ENCODE measurements at places on chromosomes 1 and 21.

DNA sequence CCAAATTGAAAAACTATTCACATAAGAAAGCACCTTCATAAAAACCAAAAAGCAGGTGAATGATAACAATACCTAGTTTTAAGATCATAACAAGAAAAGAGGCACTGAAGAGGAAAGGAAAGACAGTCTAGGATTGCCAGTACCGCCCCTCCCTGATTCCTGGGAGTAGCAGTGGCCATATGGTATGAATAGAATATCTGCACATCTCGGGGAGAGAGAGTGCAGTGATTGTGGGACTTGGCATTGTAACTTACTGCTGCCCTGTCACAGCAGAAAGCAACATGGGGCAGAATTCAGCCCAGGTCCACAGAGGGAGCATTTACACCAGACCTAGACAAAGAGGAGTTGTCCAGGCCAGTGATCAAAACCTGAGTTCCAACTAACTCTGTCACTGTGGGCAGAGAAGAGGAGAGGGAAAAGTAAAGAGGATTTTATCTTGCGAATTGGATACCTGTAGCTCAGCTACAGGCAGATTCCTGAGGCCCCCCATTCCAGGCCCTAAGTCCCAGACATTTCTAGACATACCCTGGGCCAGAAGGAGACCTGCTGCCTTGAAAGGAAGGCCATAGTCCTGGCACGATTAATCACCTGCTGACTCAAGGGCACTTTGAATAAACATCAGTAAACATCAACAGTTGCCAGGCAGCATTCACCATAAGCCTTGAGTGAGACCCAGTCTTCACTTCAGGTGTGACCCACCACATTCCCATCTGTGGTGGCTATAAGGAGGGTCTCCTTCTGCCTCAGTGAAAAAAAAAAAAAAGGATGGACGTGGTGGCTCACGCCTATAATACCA is 397.5 kb downstream of the TGFB2 start:
- DNase-seq = no peak

DNA sequence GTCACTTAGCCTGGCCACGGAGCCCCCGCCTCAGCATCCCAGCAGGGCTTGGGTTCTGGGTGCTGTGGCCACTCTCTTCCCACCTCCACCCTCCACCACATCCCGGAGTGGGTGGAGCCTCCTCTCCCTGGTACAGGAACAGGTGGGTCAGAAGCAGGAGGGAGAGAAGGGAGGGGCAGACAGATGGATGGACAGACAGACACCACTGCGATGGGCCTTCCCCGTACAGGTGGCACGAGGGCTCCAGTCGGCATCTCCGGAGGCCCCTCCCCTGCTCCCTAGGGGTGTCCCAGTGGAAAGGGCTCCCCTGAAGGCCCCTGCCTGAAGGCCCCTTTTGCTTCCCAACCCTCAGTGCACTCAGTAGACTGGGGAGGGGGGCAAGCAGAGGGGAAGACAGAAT is 96.9 kb upstream of the TARDBP start:
- DNase-seq = no peak

DNA sequence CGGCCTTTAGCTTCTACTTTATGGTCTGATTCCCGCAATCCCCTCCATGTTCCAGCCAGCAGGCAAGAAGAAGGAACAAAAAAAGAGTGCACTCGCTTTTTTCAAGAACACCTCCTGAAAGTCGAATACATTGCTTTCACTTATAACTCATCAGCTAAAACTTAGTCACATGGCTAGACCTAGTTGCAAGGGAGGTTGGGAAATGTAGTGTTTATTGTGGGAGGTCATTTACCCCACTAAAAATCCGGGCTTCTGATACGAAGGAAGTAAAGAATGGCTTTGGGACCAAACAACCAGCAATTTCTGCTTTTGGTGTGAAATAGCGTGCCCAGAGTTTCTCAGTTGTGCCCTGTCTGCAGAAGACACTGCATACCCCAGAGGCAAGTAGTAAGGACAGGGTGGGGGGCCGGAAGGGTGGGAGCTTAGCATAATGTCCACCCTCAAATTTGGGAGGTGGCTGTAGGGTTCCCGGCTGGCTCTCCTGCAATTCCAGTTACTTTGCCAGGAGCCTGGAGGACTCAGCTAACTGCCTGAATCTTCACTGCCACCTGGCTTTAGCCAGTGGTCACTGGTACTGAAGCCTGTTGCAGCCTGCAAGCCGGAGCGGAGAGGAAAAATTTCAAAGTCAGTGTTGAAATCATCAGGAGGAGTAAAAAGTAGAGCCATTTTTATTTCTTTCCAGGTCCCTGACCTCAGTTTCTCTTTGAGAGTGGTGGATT is 57.7 kb upstream of the F3 start:
- DNase-seq = no peak

DNA sequence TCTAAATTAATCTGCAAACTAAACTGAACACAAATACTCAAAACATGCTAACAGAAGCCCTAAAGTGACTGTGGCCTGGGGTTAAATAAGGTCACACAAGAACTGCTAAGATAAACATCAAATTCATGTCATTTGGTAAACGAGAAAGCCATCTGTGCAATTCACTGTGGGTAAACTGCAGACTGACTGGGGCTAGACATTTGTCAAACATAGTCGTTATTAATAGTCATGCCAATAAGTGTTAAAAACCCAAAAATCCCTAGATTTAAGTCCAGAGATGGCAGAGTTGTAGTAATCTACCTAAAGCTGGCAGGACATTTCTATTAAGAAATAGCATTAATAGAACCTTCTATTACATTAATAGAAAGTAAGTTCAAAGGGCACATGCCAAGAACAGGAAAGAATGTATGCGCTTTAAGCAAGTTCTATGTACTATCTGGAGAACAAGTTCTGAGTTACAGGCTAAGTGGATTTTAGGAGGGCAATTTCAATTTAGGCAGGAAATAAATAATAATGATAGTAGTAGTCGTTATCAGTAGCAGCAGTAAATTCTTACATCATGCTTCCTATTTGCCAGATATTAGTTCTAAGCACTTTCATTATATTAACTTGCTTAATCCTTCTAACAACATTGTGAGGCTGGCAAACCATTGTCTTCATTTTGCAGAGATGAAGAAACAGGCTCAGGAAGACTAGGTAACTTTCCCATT is 8.6 kb downstream of the EDEM3 start:
- DNase-seq = no peak

DNA sequence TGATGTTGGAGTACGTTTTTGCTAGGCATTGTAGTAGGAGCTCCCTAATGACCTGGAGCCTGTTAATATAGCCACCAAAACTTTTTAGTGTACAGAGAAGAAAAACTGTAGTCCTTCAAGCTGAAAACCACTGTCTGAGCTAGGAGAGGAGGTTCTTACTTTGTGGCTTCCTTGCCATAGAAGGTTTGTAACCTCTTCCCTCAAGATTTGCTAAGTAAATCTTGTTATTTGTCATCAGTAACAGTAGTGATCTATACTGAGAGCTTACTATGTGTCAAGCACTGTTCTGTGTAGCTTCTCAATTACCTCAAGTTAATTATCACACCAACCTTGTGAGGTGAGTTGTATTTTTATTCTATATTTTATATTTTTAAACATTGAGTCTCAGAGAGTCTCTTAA is 21.2 kb upstream of the LRRC8C start:
- DNase-seq = no peak

- no peak for DNase-seq
Observed at GRCh38 chr1:168822911-168823310, 93.9 kb upstream of the DPT start.

GRCh38 chr21:35325953-35326352 is 276.9 kb upstream of the RUNX1 start:
- no peak for DNase-seq

DNA sequence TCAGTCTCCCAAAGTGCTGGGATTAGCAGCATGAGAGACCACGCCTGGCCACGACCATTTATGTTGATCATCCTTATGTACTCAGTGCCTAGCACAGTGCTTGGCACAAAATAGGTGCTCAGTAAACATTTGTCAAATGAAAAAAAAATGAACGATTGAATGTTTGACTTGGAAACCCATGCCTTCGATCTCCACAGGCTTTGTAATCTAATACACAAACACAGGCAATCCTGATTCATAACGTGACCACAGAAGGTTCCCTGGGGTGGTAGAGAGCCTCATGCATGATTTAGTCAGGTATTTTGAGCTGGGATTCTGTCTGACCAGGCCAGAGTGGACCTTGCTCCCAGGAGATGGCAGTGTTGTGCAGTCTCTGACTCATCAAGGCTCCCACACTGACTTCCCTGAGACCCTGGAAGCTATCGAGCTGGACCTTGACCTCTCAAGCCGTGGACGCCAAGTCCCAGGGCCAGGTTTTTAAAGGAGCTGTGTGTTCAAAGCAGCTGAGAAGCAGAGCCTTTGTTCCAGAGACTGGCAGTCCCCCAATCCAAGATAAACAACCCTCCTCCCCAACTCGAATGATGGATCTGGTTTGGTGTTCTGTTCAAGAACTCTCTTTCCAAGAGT is 81.1 kb downstream of the PGM1 start:
- DNase-seq = no peak

- no peak for DNase-seq
Observed at GRCh38 chr1:170670802-170671628, 7.1 kb downstream of the PRRX1 start.

GRCh38 chr1:15423355-15424077 is 13.8 kb downstream of the EFHD2 start:
- no peak for DNase-seq

DNA sequence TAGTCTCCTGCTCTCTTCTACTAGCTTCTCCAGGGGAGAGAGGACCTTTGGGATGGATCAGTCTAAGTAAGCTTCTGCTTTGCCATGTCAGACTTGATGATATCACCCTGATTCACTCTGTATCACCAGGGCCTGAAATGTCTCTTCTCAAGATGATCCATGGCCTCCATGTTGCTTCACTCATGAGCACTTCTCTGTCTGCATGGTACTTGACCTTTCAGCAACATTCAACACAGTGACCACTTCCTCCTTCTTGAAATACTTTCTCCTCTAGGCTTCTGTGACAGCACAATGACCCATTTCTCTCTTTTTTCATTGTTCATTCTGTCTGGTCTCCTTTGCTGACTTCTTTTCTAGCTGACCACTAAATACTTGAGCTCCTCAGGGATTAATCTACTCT is 35.3 kb upstream of the NGF start:
- no peak for DNase-seq

GRCh38 chr1:197782722-197783360 is 7.6 kb upstream of the DENND1B start:
- no peak for DNase-seq

- no peak for DNase-seq
Observed at GRCh38 chr1:192496369-192497056, 79.1 kb upstream of the RGS1 start.

DNA sequence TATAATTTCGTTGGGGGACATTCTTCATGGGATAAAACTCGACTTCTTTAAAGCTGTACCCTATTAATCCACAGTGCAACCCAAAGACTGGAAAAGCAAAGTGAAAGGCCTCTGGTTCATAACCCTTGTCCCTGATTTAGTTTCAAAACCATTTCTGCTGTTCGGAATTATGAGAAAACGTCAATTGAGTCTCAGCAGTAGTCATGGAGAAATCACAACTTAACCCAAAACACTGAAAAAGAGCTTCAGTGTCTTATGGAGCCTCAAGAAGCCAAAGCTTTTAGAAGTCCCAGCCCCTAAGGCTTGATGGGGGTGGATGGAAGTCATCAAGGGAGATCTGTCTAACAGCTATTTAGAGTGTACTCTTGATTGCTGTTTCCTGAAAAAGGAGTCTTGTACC is 73.5 kb upstream of the VCAM1 start:
- DNase-seq = no peak

DNA sequence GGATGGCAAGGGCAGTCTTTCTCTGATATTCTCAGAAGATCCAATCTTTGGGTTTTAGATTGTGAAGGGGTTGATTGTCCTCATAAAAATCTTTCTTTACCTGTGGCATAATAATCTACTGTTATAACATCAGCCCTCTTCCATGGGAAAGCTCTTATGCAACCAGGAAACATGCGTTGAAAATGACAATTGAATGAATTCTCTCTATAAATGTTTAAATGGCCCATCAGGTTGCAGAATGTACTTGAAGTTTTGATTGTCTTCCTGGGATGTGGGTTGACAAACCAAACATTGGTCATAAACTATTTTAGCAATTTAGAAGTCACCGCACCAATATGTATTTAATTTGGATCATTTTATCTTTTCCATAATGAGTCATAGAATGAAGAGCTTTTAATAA is 31.7 kb upstream of the ITLN1 start:
- DNase-seq = no peak

DNA sequence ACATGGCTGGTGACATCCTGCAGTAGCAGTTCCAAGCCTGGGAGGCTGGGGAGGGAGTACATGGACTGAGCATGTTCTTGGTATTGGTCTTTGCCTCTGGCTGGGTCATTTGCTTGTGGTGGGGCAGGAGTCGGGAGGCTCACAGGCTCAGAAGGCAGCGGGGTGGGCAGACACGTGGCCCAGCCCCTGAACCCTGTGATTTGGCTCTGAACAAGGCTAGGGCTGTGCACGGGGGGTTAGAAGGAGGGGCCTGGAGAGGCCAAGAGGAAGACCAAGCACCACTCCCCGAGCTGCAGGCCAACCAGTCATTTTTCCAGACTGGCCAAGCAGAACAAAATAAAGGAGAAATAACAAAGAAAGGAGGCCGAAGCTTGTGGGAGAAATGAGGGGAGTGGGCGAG is 9.7 kb upstream of the PRELP start:
- DNase-seq = no peak

DNA sequence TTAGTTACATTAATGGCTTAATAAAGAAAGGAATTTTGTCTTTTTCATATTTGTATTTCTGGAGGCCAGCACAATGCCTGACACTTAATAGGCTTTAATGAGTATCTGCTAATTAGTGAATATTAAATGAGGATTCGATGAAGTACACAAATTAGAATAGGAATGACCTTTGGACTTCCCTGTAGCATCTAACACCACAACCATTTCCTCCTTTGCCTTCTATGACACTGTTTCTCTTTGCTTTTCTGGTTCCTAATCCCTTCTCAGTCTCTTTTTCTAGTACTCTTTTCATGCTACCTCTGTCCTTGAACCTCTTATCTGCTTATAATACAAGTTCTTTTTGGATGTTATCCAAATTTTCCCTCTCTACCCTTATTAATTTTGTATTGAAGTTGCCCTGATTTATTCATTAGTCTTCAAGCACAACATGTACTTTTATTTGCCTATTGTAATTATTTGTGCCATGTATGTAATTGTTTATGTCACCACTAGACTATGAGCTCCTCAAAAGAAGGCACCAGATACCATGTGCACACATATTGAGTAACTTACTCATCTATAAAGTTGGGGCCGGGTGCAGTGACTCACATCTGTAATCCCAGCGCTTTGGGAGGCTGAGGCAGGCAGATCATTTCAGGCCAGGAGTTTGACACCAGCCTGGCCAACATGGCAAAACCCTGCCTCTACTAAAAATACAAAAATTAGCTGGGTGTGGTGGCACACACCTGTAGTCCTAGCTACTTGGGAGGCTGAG is 23.8 kb downstream of the RPS27 start:
- DNase-seq = no peak

GRCh38 chr1:177937931-177938330 is 31.9 kb downstream of the SEC16B start:
- DNase-seq = no peak

- DNase-seq = no peak
Observed at GRCh38 chr1:63622849-63623566, 29.8 kb downstream of the PGM1 start.

GRCh38 chr1:194268839-194269238 is 1082.4 kb upstream of the B3GALT2 start:
- DNase-seq = no peak

GRCh38 chr1:58823481-58824010 is 39.7 kb upstream of the JUN start:
- no peak for DNase-seq
